ENCODE measurements at places on chromosomes 2 and 18. TPM values are rescaled to one million over a fixed set of nuclear protein-coding genes. Genes with fewer than 3 reads are reported as not detected.

DNA sequence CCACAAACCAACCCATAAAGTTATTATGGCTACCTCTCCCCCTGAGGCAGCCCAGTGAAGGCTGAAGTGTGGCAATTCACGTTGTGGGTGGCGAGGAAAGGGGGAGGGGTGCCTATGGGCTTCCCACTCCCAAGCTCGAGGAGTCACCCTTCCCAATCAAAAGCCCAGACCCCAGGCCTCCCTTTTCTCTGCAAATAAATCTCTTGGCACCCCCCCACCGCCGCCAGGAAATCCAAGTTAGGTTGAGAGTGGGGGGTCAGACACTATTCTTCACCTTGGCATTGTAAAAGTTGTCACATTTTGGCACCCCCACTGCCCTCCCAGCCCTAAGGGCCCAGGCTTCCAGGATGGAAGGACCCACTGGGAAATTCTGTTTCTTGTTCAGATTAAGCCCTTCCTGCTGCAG, 6.9 kb downstream of the ANKRD53 start:
- no peak for DNase-seq
- H3K4me3 ChIP-seq: no peak overlapping the region
- H3K36me3 ChIP-seq: peaks cover 12% of the 10 kb centered on the region
- H3K4me1 ChIP-seq: peaks cover 5% of the 10 kb centered on the region
- H3K27me3 ChIP-seq: peaks cover 9% of the 10 kb centered on the region
- H3K27ac ChIP-seq: no peak overlapping the region

DNA sequence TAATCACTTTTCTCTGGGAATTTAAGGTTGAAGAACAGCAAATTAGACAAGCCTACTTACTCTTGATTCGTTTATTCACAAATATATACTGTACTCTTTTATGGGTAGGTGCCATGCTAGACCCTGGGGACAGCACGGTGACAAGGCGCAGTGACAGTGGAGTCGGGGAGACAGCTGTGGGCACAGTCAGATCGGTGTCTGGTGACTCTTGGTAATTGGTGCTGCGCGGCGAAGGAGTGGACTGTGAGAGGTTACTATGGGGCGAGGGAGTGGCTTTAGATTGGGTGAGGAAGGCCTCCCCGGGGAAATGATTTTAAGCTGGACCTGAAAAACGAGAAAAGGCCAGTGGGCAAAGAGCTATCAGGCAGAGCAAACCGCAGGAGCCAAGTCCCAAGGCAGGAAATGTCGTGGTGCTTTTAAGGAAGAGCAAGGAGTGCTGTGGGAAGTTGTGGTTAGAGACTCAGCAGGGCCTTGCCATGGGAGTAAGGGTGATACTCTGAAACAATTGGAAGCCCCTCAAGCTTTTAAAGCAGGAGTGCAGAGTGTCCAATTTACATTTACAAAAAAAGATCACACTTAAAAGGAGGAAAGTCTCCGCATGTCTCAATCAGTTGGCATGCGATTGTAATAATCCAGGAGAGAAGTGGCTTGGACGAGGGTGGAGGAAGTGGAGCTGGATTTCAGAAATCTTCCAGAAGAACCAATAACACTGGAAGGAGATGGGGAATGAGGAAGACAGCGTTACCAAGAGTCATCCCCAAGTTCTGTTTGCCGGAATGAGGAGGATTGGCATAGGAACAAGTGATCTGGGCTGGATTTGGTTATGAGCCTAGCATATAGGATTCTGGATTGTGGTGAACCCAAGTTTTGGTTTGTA, 36.1 kb upstream of the TXNDC2 start:
- H3K4me1 ChIP-seq: peaks cover 18% of the 10 kb centered on the region
- no peaks in the 10 kb centered on the region for H3K27me3 ChIP-seq
- peaks cover 13% of the 10 kb centered on the region for H3K36me3 ChIP-seq
- no peak overlapping the region for H3K4me3 ChIP-seq
- no peak for DNase-seq

- H3K4me1 ChIP-seq: peaks cover 38% of the 10 kb centered on the region
- H3K36me3 ChIP-seq: no peaks in the 10 kb centered on the region
- H3K4me3 ChIP-seq: no peak overlapping the region
- peaks cover 44% of the 10 kb centered on the region for H3K27me3 ChIP-seq
- DNase-seq: no peak
Measured at GRCh38 chr18:75213611-75214331, 3.2 kb downstream of the TSHZ1 start.

DNA sequence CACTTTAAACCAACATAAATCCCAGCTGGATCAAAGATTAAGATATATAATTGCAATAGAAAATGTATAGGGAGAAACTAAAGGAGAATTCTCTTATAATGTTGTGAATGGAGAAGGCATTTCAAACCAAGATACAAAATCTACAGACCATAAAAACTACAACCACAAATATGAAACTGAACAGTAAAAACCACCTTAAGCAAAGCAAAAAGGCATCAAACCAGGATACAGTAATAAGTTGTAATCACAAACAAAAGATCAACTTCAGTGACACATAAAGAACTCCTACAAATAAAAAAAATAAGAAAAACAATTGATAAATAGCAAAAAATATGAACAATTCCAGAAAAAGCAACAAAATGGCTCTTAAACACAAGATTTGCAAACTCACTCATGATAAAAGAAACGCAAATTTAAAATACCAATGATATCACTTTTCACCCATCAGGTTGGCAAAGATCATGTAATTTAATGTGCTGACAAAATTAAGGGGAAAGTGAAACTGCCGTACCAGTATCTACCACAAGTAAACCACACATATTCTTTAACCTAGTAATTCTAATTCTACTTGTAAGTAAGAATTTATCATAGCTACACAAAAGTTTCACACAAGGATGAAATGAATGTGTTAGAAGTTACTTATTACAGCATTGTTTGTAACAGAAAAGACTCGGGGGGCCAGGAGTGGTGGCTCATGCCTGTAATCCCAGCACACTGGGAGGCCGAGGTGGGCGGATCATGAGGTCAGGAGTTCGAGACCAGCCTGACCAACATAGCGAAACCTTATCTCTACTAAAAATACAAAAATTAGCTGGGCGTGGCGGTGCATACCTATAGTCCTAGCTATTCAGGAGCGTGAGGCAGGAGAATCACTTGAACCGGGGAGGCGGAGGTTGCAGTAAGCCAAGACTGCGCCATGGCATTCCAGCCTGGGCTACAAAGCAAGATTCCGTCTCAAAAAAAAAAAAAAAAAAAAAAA, 101.9 kb downstream of the USP34 start:
- no peaks in the 10 kb centered on the region for H3K27me3 ChIP-seq
- peaks cover 26% of the 10 kb centered on the region for H3K36me3 ChIP-seq
- DNase-seq: no peak
- no peak overlapping the region for H3K4me3 ChIP-seq
- H3K4me1 ChIP-seq: peaks cover 4% of the 10 kb centered on the region
- no peak overlapping the region for H3K27ac ChIP-seq

GKN2 gene
- total RNA-seq: not detected

C1QL2 gene
- total RNA-seq: 0.55 TPM

CGREF1 gene
- total RNA-seq: 4.0 TPM

TMEM37 gene
- 9.6 TPM for total RNA-seq

LOXL3 gene
- 21.1 TPM for total RNA-seq
